GM10248 (cell line): ENCODE measurements at places on chromosomes 11 and 22.

GRCh38 chr22:41952713-41953112 is 763 bp downstream of the SMIM45 start:
- no peak for DNase-seq

DNA sequence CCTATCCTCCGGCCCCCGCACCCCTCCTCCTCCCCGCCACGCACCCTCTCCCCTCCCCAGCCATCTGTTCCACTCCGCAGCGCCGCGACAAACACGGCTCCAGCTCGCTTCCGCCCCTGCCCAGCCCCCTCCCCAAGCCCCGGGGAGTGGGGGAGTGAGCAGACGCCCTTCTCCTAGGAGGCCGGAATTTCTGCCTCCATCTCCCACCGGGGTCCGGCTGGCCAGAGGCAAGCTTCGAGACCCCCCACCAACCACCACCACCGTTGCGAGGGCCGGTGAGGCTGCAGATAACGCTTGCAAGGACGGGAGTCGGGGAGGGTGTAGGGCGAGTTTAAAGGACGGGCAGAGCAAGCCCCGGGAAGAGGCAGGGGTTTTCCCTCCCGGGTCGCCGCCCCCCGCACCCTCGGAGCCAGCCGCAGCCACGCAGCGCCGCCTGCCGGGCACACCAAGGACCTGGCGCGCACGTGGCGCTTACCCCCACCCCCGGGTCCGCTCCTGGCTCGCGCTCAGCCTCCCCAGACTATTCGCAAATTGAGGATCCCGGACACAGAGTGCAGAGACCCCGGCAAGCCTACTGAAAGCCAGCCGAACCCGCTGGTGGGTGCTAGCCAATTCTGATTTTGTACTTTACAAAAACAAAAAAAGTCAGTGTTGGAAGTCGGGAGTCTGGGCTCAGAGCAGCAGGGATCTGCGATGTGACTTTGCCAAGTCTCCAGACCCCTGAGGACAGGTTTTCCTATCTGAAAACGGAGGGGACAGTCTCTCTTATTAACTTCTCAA is 22.6 kb downstream of the RTN4RL2 start:
- peak; percentile 85 for DNase-seq

DNA sequence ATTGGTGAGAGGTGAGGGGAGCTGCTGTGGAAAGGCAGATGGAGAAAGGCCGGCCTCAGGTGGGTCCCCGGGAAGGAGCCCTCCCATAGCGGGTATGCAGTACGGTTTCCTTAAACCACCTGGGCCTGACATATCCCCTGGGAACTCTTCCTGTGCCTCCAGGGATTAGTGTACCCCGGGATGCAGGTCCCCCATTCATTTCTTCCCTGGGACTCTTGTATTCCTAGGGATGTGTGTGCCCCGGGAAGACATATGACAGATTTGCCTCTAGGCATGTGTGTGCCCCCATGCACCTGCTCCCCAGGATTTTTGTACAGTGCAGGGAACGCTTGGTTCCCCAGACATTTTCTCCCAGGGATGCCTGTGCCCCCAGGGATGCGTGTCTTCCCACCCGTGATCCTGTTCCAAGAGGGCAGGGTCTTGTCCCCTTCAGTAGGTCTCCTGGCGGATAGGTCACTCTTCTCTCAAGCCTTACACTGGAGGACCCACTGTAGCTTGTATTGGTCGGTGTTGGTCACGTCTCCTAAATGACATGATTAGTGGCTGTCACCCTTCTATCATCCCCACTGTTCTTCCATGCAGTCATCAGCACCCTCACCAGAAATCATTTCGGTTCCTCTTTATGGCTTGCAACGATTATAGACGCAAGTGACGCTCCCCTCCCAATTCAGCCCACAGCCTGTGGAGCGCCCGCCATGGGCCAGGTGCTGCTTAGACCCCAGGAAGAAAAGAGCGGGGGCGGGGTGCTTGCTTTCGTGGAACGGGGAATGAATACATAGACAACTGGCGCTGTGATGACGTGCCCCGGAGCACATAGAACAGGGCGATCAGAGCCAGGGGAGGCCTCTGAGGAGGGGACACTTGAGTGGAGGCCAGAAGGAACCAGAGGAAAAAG is 1.3 kb downstream of the PARVB start:
- peak; percentile 91 for DNase-seq

- DNase-seq: no peak
These were observed 50.8 kb upstream of the NAV2 start for GRCh38 chr11:19661827-19662226.

DNA sequence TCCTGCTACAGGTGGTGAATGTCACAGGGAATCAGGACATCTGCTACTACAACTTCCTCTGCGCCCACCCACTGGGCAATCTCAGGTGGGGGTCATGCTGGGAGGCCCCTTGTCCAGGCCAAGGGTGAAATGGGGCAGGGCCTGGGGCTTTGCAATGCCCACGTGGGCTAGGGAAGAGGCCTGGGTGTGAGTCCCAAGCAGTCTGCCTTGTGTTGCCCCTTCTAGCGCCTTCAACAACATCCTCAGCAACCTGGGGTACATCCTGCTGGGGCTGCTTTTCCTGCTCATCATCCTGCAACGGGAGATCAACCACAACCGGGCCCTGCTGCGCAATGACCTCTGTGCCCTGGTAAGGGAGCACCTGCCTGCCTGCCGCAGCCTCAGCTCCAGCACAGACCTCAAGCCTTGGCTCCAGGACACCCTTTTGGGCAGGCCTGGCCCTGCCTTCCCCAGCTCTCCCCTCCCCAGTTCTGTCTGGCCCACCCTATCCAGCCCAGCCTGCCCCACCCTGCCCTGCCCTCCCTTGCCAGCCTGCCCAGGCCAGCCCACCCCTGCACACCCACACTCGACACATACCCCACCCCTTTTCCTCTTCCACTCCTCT is 9.1 kb upstream of the TAGLN start:
- DNase-seq: peak; percentile 15

DNA sequence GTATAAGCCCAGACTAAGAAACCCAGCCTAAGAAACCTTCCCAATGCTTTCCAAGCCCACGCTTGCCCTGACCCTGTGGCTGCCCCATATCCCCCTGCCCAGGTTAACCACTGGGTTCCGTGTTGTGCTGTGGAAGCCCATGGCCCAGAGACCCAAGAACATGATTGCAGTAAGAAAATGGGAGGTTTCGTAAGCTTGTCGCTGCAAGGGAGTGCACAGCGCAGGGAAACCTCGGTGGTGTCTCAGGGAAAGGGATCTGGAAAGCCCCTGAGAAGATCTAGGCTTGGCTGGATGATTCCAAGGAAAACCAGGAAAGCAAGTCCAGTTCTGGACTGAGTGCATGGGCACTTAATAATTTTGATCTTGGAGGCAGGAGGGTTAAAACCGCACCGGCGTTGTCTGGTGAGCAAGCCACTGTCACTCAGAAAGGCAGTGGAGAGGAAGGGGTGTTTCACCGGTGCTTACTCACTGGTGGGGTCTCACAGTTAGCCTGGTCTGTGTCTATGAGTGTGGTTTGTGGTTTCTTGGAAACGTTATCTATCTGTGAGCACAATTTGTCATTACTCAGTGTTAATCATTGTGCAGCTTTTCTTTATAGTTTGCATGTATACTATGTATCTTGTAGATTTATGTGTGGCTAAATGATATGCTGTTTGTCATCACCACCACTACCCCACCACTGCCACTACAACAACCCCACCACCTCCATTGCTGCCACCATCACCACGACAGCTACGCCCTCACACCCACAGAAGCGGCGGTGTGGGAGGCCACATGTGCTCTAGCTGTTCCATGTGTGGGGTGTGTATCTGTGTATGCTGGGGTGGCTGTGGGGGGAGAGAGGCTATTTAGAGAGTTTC is 53.3 kb upstream of the PRDM11 start:
- DNase-seq: no peak

- DNase-seq: peak; percentile 89
These were observed 49.1 kb upstream of the A4GALT start for GRCh38 chr22:42769574-42770447.

GRCh38 chr11:2071748-2072385 is 67.3 kb downstream of the IGF2 start:
- DNase-seq: no peak

DNA sequence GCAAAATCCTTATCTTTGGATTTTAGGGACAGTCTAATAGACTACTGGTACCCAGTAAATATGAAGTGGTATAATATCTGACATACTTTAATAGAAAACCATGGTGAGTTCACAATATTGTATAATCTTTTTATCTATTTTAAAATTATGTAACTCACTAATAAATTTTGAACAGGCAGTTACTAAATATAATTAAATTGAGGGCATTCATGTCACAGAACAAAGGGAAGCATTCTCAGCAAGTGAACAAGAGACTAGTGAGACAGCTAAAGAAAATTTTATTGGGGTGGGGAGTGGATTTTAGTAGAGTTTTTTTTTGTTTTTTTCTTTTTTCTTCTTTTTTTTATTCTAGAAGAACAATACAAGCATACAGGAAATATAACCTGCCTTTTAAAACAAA is 55.0 kb downstream of the DNAJC24 start:
- DNase-seq: no peak

- no peak for DNase-seq
These were observed 1585.2 kb upstream of the TENM4 start for GRCh38 chr11:81026032-81026431.

DNA sequence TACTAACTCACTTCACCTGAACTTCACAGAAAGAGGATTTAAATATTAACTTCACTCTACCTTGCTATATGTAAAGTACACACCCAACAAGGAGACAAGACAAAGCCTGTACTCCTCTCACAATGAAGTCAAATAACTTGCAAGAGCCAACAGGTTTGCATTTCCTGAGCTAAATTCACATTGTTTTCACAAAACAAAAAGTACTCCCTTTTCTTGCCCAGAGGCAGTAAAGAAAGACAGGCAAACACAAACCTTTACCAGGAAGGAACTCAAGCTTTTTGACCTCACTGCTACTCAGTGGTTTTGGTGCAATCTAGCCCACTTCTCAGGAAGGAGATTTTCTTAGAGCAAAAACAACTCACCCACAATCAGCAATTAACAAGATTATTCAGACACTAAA is 15.7 kb downstream of the USP28 start:
- peak; percentile 25 for DNase-seq

DNA sequence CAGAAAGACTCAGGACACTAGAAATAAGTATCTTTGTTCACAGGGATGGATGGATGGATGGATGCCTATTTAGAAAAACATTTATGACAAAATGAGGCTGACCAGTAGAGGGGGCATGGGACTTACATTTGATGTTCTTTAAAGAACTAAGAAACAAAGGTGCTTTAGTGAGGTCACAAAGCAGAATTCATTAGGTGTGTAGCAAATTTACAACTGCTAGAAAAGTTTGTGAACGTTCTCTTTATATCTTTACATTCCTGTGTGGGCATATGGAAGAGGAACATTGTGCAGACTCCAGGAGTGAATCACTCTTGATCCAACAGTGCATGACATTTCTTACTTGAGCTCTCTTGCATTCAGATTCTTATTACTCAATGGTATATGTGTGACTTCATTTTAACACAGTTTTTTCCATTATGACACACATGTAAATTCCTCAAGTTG is 15.8 kb upstream of the SIK2 start:
- DNase-seq: peak; percentile 43

GRCh38 chr11:19116276-19116970 is 545 bp upstream of the ZDHHC13 start:
- DNase-seq: peak; percentile 30

GRCh38 chr11:30873924-30874610 is 287.9 kb upstream of the MPPED2 start:
- no peak for DNase-seq

DNA sequence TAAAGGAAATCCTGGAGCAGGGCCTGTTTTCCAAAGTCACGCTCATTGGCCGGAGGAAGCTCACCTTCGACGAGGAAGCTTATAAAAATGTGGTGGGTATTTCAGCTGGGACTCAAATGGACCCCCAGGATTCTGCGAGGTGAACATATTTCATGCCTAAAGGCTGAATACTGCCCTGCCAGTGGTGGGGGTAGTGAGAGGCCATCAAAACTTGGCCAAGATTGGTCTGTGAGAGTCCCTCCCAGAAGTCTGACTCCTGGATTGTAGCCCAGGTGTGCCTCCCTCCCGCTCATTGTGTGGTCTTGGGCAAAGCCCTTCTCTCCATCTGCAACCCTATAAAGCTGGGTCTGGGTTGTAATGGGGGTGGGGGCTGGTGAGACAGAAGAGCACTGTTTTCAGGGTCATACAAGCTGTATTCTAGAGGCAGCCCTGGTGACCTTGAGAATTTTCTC is 853 bp downstream of the HTATIP2 start:
- no peak for DNase-seq

GRCh38 chr11:10443721-10444235 is 11.3 kb upstream of the AMPD3 start:
- DNase-seq: no peak

DNA sequence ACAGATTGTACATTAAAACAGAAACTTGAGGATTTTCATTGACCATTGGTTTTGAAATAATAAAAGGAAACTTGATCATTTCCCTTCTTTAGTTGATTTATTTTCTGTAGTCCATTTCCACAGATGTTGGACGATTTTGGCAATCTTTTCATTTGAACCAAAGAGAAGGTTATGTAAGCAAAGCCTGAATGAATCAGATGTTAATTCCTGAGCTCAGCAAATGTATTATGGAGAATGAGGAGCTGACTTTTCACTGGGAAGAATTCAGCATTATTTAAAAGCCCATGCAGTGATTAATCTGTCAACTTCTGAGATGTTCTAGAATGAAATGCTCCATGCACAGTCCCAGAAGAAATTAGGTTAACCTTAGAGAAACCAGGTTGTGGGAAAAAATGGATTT is 29.0 kb downstream of the ELMOD1 start:
- DNase-seq: no peak

DNA sequence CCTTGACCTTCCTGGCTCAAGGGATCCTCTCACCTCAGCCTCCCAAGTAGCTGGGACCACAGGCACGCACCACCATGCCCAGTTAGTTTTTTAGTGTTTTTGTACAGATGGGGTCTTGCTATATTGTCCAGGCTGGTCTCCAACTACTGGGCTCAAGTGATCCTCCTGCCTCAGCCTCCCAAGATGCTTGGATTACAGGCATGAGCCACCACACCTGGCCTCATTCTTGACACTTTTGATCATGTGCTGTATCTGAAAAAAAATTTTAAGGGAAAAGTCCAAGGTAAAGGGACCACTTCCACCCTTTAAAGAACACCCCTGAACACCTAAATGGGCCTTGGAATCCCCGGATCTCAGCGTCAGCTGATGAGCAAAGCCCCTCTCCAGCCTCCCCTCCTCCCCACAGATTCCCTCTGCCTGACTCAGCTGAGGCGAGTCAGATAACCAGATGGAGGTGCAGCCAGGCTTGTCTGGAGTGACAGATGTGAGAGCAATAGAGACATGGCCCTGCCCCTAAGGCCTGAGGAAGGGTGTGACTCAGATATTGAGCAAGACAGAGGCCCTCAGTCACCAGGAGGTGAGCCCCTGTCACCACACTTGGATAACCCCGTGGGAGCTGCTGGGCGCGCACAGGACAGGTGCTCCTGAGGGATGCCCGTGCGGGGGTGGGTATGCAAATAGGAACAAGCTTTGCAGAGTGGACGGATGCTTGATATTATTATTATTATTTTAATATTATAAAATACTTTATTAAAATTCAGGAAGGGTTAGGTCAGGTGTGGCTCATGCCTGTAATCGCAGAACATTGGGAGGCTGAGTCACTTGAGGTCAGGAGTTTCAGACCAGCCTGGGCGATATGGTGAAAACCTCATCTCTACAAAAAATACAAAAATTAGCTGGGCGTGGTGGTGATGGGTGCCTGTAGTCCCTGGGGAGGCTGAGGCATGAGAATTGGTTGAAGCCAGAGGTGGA is 5.0 kb upstream of the CCDC88B start:
- DNase-seq: peak; percentile 88
